ENCODE measurements at places on chromosomes 1 and 21.

GRCh38 chr1:178169649-178170048 is 75.7 kb downstream of the RASAL2 start:
- DNase-seq, result no peak

DNA sequence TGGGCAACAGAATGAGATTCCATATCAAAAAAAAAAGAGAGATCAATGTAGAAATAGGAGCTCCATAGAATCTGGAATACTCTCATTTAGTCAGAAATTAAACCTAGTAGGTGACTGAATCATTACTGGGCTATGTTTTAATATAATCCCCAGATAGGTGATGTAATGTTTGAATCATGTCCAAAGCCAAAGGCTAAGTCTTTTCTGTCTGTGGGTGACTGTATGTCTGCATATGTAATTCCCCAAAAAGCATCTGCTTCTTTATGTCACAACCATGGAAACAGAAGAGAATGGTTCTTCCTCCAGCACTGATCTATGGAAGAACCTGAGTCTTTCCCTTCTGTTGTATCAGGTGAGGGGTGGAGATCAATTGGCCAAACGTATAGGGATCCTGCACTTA is 5.8 kb downstream of the LAMC2 start:
- no peak for DNase-seq

DNA sequence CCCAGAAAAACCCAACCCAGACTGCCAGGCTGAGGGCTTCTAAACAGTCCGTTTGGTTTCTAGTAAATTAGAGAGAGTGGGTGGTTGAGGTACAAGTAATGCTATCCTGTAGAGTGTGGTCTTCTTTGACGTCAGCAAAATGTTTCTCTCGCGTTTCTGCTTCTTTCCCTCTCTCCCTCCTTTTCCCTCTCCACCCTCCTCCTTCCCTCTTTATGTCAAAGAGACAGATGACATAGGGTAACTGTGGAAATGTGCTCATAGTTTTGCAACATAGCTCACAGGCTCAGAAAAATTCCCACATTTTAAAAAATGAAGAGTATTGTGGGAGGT is 158.3 kb downstream of the TOMM20 start:
- DNase-seq, result no peak

- no peak for DNase-seq
Observed at GRCh38 chr1:110585481-110585880, 20.7 kb downstream of the KCNA2 start.
